Astrocyte (in vitro differentiated cells and primary cell): ENCODE measurements at places on chromosomes 16 and 17.

DNA sequence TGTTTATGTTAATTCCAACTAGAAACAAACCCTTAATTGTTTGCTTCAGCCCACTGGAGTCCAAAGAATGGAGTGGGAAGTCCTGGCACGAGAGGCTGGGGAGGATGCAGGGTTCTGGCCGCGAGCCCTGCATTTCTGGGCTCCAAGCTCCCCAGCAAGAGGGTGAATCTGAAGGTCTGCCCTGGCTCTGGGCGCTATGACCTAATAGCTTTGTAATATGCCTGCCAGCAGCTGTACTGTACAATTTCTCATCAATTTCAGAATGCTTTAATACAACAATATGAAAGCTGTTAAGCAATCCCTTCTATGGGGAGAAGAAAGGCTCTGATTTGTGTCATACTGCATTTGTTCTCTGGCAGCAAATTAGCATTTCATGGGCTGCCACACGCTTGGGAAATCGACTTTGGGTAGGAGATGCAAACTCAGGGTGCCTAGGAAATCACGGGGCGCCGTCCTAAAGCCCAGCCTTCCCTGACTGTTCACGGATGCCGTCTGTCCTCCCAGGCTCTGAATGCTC, 43.8 kb downstream of the NDEL1 start:
- DNase-seq, result peak; percentile 81

DNA sequence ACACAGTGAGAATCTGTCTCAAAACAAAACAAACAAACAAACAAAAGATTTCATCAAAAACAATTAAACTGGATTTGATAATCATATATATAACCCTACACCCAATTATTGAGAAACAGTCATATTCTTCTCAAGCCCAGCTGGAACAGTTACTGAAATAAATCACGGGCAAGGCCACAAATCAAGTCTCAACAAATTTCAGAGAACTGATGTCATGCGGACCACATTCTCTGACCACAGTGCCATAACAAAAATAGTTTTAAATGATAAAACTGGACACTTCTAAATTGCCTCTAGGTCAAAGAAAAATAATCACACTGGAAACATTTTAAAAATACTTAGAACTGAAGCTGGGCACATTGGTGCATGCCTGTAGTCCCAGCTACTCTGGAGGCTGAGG, 15.9 kb upstream of the PIK3R5 start:
- peak; percentile 37 for DNase-seq

DNA sequence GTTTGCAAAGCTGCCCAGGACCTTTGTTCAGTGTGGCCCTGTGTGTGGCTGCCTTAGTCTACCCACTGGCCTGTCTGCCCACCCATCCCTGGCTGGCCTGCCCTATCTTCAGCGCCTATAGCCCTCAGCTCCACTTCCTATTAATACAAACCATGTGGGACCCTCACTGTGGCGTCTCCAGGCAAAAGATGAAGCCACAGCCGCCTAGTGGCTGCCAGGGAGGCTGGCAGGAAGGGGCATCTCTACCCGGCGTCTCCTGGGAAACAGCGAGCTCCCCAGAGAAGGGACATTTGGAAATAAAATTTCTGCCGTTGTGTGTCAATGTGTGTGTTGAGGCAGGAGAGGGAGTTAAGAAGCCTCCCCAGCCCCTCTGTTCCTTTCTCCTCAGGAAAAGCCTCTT, 31.5 kb downstream of the NEUROD2 start:
- DNase-seq, result no peak

GRCh38 chr17:77451245-77451893, 310.6 kb downstream of the SEC14L1 start:
- DNase-seq, result peak; percentile 70

DNA sequence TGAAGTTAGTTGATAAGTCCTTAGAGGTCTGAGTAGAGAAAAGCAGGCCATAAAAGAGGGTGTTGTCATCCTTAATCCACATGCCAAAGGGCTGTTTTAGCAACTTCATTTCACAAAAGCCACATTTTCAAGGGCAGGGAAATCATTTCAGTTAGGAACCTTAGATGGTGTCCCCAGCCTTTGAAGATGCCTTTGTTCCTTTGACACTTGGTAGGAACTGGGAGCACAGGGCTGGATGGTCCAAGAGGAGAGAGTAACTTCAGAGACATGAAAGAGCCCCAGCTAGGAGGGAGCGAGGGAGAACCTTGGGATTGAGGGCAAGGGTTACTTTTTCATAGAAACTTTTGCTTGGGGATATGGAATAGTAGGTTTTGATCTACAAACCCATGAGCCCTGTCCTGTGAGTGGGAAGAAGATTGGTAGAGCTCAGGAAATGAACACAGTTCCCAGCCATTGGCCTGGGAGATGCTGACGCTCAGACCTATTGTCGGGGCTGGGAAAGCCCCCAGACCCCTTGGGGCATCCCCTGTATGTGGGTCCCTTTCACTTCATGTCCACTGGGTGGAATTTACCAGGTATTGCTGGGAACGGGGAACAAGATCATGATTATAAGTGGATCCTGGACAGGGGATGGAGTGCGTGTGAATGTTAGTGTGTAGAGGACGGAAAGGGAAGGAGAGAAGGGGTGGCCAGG, 18.9 kb downstream of the MSI2 start:
- DNase-seq, result no peak

- DNase-seq, result no peak
Observed at GRCh38 chr16:12515746-12516145, 287.9 kb downstream of the CPPED1 start.

DNA sequence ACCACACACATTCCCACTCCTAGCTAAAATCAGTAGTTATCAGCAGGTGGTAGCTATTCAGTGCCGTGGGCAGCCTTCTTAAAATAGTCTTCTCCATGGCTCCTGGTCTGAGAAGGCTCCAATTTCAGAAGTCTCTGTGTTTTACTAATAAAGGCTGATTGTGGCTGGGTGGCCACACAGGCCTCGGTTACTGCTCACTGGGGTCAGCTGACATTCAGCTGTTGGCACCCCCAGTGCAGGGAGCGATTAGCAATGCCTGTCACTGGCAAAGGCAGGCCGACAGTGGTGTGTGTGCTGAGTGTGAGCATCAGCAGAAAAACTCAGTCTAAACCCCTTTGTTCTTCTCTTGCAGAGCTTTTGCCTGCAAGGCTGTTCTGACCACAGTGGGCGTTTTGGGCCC, 16.6 kb upstream of the DBNDD1 start:
- DNase-seq, result peak; percentile 21

GRCh38 chr16:66278604-66279262, 87.8 kb upstream of the CDH5 start:
- no peak for DNase-seq
